ENCODE measurements at places on chromosomes 5 and 9. TPM values are rescaled to one million over a fixed set of nuclear protein-coding genes. Genes with fewer than 3 reads are reported as not detected.

MTREX gene
- 130 TPM for total RNA-seq

P4HA2 gene
- total RNA-seq: 8.2 TPM

RPS14 gene
- total RNA-seq: 2,548 TPM

DEPDC1B gene
- 67.4 TPM for total RNA-seq

DIPK1B gene
- 35.3 TPM for total RNA-seq

WDR38 gene
- total RNA-seq: not detected

DNAH5 gene
- total RNA-seq: 0.50 TPM

C6 gene
- total RNA-seq: not detected

SLC4A9 gene
- 0.15 TPM for total RNA-seq

MAML1 gene
- total RNA-seq: 45.6 TPM

GRCh38 chr5:134100283-134101091, 14.0 kb upstream of the TCF7 start:
- H3K36me3 ChIP-seq: no peaks in the 10 kb centered on the region
- H3K27ac ChIP-seq: no peak overlapping the region
- H3K4me1 ChIP-seq: peaks cover 20% of the 10 kb centered on the region
- no peak overlapping the region for H3K4me3 ChIP-seq
- DNase-seq: no peak

DNA sequence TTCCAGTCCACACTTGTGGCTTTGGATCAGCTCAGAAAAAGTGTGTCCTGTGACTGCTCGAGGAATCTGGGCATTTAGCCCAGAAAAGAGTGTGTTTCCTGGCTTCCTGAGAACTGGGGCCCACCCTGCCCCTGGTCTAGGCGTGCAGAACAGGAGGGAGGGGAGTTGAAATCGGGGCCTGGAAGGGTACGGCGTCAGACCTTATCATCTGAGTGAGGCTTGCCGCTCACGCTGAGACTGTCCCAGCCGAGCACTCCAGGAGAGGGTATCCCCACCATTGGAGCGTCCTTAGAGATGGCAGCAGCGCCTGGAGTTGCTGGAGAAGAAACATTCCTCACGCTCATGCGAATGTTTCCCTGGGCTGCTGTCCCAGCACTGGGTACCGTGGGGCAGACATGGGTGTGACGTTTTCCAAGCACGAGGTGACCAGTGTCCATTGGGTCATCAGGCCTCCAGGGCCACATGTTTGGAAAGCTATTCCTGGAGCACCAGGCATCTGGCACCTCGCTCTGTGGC, 22.5 kb downstream of the NEK6 start:
- no peak overlapping the region for H3K4me3 ChIP-seq
- H3K27me3 ChIP-seq: no peaks in the 10 kb centered on the region
- H3K4me1 ChIP-seq: no peaks in the 10 kb centered on the region
- H3K36me3 ChIP-seq: no peaks in the 10 kb centered on the region

DNA sequence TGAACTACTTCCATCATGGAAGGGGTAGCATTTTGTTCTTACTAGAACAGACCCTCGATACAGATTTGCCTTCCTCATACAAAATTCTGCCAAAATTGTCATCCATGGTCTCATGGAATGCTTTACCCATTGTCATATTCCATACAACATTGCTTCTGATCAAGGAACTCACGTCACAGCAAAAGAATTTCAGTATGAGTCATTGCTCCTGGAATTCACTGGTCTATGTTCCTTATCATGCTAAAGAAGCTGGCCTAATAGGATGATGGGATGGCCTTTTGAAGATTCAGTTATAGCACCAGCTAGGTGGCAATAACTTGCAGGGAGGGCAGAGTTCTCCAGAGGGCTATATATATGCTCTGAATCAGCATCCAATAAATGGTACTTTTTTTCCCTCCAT, 18.2 kb upstream of the FNIP1 start:
- no peaks in the 10 kb centered on the region for H3K36me3 ChIP-seq
- DNase-seq: no peak
- no peaks in the 10 kb centered on the region for H3K27me3 ChIP-seq
- no peak overlapping the region for H3K27ac ChIP-seq
- H3K4me3 ChIP-seq: no peak overlapping the region
- no peaks in the 10 kb centered on the region for H3K4me1 ChIP-seq

DNA sequence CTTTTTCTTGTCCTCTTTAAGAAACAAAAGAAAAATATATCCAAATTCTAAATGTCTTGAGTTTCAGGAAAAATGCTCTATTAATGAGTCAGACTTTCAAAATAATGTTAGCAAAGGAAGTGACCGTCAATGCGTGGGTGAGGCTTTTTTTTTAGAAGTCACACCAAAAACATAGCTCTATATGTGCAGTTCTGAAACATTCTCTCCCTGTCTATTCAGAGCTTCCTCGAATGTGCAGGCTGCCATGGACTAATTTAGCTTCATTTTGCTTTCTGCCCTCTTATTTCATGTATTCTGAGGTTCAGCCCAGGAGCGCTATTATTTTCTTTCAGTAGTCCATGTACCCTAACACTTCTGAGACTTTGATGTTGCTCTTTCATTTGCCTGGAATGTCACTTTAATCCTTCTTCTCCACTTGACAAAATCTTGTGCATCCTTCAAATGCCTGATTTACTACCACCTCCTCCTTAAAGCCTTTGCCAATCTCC, 72.5 kb upstream of the RASA1 start:
- no peaks in the 10 kb centered on the region for H3K4me1 ChIP-seq
- no peak overlapping the region for H3K27ac ChIP-seq
- no peak for DNase-seq
- no peaks in the 10 kb centered on the region for H3K27me3 ChIP-seq
- no peaks in the 10 kb centered on the region for H3K36me3 ChIP-seq

DNA sequence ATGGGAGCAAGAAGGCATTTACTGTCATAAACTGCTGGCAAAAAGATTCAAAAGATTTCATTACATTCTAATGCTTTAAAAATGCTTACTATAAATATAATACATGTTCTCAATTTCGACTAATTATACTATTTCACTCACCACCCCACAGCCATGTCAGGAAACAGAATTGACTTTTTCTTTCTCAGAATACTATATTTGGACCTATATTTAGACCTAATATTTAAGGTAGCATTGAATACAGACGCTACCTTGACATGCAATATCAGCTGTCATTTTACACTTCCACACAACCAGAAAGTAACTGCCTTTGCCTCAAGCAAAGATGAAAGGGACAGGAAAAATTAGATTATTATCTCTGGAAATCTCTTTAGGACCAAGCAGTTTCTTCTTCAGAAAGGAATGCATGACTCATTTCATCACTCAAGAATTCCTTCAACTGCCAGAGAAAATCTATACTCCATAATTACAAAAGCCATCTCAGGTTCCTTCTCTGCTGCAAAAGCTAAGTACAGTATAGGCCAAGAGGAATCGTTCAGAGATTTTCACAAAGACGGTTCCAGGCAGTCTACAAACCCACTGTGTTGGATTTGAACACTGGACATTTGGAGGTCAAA, 11.8 kb upstream of the UBE2QL1 start:
- H3K36me3 ChIP-seq: no peaks in the 10 kb centered on the region
- peaks cover 2% of the 10 kb centered on the region for H3K27me3 ChIP-seq
- H3K4me1 ChIP-seq: no peaks in the 10 kb centered on the region
- no peak for DNase-seq
- H3K4me3 ChIP-seq: no peak overlapping the region
- no peak overlapping the region for H3K27ac ChIP-seq

DNA sequence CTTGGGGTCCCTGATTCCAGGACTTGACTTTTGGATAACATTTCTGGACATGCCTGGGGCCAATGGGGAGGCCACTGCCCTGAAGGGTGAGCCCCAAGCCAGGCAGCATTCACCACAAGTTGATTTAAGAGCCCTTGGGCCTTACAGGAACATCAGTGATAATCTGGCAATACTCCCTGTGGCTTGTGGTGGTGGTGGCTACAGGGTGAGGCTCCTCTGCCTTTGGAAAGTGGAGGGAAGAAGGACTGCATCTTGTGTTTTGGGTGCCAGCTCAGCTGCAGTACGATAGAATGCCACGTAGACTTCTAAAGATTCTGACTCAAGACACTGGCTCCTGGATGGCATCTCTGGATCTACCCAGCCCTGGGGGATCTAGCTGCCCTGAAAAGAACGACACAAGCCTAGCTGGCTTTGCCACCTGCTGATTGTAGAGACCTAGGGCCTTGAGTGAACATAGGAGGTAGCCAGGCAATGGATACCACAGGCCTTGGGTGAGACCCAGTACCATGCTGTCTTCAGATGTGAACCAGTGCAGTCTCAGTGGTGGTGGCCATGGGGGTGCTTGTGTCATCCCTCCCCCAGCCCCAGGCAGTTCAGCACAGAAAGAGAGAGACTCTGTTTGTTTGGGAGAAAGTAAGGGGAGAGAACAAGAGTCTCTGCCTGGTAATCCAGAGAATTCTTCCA, 79.0 kb upstream of the DAP start:
- H3K4me3 ChIP-seq: no peak overlapping the region
- H3K27me3 ChIP-seq: no peaks in the 10 kb centered on the region
- H3K36me3 ChIP-seq: no peaks in the 10 kb centered on the region
- DNase-seq: no peak
- H3K4me1 ChIP-seq: no peaks in the 10 kb centered on the region
- H3K27ac ChIP-seq: no peak overlapping the region

- H3K36me3 ChIP-seq: no peaks in the 10 kb centered on the region
- no peak overlapping the region for H3K4me3 ChIP-seq
Observed at GRCh38 chr9:129221979-129222635, 44.0 kb upstream of the IER5L start.

DNA sequence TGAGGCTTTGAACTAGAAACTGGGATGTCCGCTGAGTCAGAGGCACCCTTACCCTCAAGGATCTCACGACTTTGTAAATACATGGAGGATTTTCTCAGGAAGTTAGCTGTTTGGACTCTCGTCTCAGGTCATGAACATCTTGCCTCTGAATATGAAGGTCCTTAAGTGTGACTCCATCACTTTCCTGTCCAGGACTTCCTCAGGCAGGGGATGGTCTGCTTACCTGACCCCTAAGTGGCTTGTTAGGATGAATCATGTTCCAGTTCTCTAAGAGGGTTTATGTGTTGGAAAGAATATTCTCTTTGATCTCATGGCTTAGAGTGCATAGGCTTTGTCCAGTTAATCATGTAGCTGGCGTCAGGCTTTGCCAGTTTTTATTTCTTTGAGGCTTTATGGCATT, 511.7 kb upstream of the KLF4 start:
- no peak for DNase-seq
- H3K4me3 ChIP-seq: no peak overlapping the region
- H3K4me1 ChIP-seq: peaks cover 3% of the 10 kb centered on the region
- H3K27me3 ChIP-seq: no peaks in the 10 kb centered on the region
- H3K36me3 ChIP-seq: no peaks in the 10 kb centered on the region
- H3K27ac ChIP-seq: no peak overlapping the region

- DNase-seq: no peak
- no peaks in the 10 kb centered on the region for H3K27me3 ChIP-seq
- H3K4me1 ChIP-seq: no peaks in the 10 kb centered on the region
Observed at GRCh38 chr9:133043449-133044035, 12.7 kb downstream of the GTF3C5 start.

GRCh38 chr5:26205121-26205520, 833.3 kb downstream of the CDH9 start:
- no peaks in the 10 kb centered on the region for H3K27me3 ChIP-seq
- H3K36me3 ChIP-seq: no peaks in the 10 kb centered on the region
- DNase-seq: no peak
- H3K27ac ChIP-seq: no peak overlapping the region
- H3K4me3 ChIP-seq: no peak overlapping the region

DNA sequence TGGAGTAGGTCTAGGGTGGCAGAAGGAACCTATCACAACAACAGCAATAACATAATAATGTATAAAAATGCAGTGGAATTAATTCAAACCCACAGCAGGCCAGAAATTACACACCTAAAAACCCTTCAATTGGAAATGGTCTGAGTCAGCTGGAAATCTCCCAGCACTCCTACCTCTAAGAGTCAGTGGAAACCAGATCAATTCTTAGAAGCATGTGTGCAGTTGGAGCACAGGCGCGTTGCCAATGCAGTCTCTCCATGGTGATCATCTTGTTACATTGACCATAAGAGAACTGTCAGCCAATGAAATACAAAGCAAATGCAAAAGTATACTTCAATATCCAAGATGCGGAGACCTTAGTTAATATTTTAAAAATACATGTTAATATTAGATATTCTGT, 15.1 kb upstream of the CSNK1G3 start:
- no peak overlapping the region for H3K27ac ChIP-seq
- H3K4me1 ChIP-seq: no peaks in the 10 kb centered on the region
- no peak overlapping the region for H3K4me3 ChIP-seq
- no peaks in the 10 kb centered on the region for H3K36me3 ChIP-seq
- H3K27me3 ChIP-seq: no peaks in the 10 kb centered on the region
- DNase-seq: no peak

GRCh38 chr9:99037769-99038483, 67.0 kb upstream of the TGFBR1 start:
- no peak for DNase-seq
- H3K27ac ChIP-seq: no peak overlapping the region
- no peak overlapping the region for H3K4me3 ChIP-seq
- H3K4me1 ChIP-seq: no peaks in the 10 kb centered on the region
- H3K36me3 ChIP-seq: no peaks in the 10 kb centered on the region

- H3K4me3 ChIP-seq: no peak overlapping the region
- H3K36me3 ChIP-seq: no peaks in the 10 kb centered on the region
- no peak overlapping the region for H3K27ac ChIP-seq
- no peaks in the 10 kb centered on the region for H3K4me1 ChIP-seq
Observed at GRCh38 chr5:79333852-79334557, 98.1 kb downstream of the JMY start.

- no peak overlapping the region for H3K27ac ChIP-seq
- no peak overlapping the region for H3K4me3 ChIP-seq
- no peak for DNase-seq
- H3K27me3 ChIP-seq: no peaks in the 10 kb centered on the region
- H3K4me1 ChIP-seq: peaks cover 3% of the 10 kb centered on the region
Observed at GRCh38 chr5:123150089-123150488, 61.0 kb downstream of the PRDM6 start.

- no peaks in the 10 kb centered on the region for H3K27me3 ChIP-seq
- peaks cover 22% of the 10 kb centered on the region for H3K4me1 ChIP-seq
- no peak overlapping the region for H3K4me3 ChIP-seq
- H3K36me3 ChIP-seq: no peaks in the 10 kb centered on the region
- no peak overlapping the region for H3K27ac ChIP-seq
Observed at GRCh38 chr5:170329524-170329923, 31.9 kb upstream of the LCP2 start.

- DNase-seq: no peak
- no peak overlapping the region for H3K27ac ChIP-seq
- peaks cover 2% of the 10 kb centered on the region for H3K4me1 ChIP-seq
- no peak overlapping the region for H3K4me3 ChIP-seq
- H3K36me3 ChIP-seq: no peaks in the 10 kb centered on the region
Observed at GRCh38 chr5:151451626-151452520, 4.5 kb downstream of the SLC36A1 start.

DNA sequence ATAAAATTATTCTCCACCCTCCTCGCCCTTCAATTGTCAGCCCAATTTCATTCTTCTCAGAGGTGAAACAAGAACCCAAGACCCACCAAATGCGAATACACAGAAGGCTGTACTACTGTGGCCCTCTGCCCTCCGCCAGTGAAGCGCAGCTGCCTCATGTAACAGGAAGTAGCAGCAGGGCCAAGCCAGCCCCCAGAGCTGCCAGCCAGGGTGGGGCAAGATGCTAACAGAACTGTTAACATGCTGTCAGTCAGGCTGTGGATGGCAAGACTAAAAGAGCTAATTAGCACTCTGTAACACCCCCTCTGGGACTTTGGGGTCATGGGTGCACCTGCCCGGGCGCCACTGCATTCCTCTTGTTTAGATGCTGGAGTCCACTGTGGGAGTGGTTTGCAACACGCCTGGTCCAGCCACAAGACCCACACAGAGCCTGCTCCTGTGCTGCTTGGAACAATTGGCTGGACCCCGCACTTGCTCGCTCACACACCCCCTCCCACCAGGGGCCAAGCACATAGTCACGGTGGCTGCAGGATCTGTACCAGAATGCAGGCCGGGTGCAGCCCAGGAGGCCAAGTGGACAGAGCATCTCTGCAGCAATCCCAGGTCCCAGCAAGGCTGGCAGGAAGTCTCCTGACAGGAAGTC, 14.5 kb upstream of the HEXB start:
- no peaks in the 10 kb centered on the region for H3K27me3 ChIP-seq
- DNase-seq: no peak
- no peak overlapping the region for H3K27ac ChIP-seq
- H3K36me3 ChIP-seq: no peaks in the 10 kb centered on the region
- no peak overlapping the region for H3K4me3 ChIP-seq

Data from H1 (cell line).